Renal cortex interstitium (tissue), 15 donors: ENCODE measurements at places on chromosomes 16 and 17. TPM values are rescaled to one million over a fixed set of nuclear protein-coding genes. Genes with fewer than 3 reads are reported as not detected.

Gene ZKSCAN2
- 10.8 TPM for polyA plus RNA-seq

Gene CACNG5
- polyA plus RNA-seq: 2.5 TPM

DNA sequence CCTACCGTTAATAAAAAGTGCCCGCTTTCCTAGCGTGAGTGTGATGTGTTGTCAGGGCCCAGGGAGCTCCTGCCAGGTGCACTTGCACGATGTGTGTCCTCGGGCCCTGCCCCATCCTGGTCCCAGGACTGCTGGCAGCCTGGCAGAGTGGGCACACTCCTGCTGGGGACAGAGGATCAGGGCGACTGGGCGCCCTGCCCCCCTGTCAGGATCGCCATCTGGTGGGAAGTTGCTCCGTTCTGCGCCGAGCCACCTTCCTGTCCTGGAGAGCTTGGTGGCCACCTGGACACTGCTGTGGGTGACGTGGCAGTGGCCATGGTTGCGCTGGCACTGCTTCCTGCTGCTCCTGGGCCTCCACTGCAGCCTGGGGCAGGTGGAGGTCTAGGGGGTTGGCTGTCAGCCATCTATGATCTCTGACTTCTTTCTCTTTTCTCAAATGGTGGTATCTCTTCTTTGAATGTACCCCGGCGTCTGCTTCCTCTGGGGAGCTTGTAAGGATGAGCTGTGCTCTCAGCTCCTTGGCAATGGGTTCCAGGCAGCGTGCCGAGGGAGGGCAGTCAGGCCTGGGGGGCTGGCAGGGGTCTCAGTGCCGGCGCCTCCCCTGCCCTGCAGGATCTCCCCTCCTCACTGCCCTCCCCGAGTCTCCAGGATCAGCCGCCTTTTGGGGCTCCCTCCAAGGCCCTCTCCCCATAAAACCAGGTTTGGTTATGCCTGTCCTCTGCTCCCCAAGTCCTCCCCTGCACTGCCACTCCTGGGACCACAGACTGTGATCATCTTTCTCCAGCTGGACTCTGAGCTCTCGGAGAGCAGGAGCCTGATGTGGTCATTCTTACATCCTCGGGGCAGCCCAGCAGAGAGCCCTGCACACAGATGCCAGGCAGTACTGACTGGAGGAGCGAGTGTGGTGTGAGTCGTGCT lies 76.9 kb downstream of the AMFR start:
- DNase-seq: no peak

- DNase-seq: no peak
Observed at GRCh38 chr17:79992649-79993389, 42.9 kb downstream of the TBC1D16 start.

GRCh38 chr17:64358261-64358788 lies 32.3 kb downstream of the PECAM1 start:
- DNase-seq: no peak

- peak; percentile 98 for DNase-seq
Observed at GRCh38 chr17:11598274-11599221, at the start of gene DNAH9. TSS of gene DNAH9 (plus strand) at chr17:11598470. CDS start at chr17:11598499, 29 bp downstream.

DNA sequence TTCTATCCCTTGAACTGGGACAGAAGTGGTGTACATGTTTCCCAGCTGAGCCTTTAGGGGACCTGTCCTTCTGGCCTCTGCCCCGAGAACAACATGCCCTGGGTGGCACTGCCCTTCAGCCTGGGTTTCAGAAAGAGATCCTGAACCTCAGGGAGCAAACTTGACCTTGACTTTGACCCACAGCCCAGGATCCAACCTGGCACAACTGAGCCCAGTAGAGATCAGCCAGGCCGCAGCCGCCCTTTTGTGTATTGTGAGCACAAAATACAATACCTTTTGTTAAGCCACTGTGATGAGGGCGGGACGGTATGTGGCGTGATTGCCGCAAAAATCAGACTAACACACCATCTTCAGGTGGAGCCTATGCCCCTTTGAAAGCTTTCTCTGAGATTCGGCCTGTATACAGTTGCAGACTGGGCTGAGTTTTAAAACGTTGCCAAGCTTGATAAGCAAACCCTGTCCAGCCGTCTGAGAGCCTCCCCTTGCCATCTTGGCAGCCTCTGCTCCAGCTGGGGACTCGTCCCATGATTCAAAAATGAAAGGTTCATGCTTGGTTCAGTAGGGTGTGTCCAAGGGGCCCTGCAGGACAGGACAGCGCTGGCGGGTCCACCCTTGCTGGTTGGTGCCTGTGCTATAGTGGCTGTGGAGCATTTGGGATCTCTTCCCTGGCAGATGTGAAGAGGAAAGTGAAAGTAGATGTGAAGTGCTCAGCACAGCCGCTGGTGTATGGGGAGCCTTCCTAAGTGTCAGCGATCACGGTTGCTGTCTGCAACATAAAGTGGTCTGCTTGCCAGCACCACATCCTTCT lies 40.3 kb downstream of the FOXL1 start:
- no peak for DNase-seq

DNA sequence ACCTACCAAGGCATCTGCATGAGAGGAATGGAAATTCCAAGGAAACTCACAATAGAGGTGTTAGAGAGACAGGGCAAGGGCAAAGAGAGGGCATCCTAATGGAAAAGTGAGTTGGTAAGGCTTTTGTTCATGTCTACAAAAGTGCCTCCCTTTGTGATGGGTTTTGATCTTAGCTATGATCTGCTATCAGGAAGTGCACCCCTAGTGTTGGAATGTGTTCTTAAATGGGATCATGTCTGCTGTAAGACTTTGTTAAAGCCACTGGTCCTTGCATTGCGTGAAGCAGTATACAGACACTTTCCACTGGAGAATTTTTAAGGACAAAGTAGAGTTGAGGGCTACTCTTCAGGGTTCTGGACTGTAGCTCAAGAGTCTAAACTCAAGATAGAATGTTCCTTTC lies 92.0 kb downstream of the MAP2K6 start:
- DNase-seq: no peak
